Pancreas (tissue), 10 donors: ENCODE measurements at places on chromosomes 2 and 18. TPM values are rescaled to one million over a fixed set of nuclear protein-coding genes. Genes with fewer than 3 reads are reported as not detected.

GATA6 gene
- 18.8 TPM for total RNA-seq

DNA sequence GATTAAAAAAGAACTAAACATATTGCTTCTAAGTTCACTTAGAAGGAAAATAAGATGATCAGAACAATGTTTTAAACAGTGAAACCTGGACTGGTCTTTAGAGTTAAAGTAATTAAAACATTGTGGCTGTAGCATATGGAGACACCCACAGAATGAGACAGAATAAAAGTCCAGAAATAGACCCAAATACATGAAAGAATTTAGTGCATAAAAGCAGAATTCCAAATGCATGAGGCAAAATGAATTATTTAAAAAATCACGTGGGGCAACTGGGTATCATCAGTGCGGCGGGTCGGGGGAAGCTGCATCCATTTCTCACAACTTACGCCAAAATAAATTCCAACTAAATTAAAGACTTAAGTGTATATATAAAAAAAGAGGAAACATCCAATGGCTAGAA lies 12.1 kb downstream of the RNF149 start:
- DNase-seq = no peak

GRCh38 chr18:63083555-63083954 lies 236.0 kb downstream of the BCL2 start:
- no peak for DNase-seq

- DNase-seq = no peak
Measured at GRCh38 chr2:150676747-150677383, 189.4 kb upstream of the RND3 start.

DNA sequence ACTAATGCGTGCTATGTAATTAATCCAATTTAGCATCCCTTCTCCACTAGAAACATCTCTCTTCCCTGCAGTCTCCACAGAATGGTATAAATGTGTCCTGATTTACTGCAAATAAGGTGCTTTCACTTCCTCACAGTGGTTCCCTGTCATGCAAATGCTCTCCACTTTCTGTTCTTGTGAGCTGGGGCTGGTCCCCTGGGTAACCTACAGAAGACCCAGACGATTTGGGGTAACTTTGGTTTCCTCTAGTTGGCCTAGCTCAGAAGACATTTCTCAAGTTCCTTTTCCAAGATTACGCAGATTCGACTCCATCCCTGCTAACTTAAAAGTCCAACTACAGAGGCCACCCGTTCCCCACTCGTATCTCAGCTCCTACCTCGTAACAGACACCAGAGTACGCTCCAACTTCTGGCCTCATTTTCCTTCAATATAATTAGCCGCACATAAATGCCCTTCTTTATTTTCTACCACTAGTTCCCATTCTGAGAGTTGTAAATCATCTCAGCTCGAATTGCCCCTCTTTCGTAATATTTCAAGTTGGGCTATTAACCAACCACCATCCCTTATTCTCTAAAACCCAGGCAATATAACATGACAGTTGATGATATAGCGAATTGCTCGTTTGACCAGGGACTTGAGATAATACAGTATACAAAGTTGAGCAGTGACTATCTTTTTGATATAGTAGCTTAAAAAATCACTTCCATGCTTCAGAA lies 28.8 kb upstream of the NEDD4L start:
- no peak for DNase-seq

MYO3B gene
- total RNA-seq = 0.42 TPM
